ENCODE measurements at places on chromosomes 7 and 10.

DNA sequence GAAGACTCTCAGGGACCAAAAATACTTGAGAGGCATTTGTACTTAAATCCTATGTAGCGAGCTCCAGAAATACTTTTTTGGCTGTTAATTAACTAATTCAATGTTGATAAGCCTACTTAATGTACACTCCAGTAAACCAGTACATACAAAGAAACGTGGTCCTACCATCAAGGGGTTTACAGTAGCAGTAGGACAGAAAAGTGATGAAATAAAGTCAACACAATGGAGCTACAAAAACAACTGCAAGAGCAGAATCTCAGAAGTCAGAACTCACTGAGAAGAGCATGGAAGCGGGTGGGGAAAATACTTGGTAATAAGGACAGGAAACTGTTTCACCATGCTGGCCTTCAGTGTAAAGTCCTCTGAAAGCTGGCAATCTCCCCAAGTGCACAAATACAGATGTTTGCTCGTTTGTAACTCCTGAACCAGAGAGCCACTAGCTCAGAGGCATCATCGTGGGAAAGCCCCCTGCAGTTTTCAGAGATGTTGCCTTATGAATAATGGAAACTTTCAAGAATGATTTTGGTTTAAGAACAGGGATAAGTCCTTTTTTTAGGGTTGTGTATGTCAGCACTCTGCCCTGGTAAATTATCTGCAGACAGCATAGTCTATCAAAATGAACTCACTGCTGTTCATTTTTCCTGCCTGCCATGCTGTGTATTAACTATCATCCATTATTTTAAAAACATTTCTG is 233.2 kb downstream of the SORCS1 start:
- DNase-seq, result no peak

- no peak for DNase-seq
Measured at GRCh38 chr7:142454862-142455261, 197.0 kb upstream of the PRSS58 start.

GRCh38 chr7:112946350-112946749 is 140.3 kb downstream of the GPR85 start:
- DNase-seq, result no peak

DNA sequence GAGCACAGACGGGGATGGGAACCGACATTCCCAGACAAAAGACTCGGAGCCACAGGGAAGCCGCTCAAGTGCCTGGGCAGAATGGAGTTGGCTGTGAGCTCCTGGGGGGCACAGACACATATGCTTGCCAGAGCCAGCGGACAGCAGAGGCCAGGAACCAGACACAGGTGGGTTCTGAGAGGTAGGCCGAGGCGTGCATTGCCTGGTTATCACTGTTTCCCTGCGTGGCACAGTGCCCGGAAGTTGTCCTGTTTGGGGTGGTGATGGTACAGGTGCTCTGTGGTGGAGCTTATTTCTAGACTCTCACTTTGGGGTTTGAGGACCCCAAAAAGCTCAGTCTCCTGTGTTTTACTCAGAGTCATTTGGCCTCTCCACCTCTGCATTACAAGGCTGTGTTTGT is 2.5 kb downstream of the PALD1 start:
- no peak for DNase-seq

DNA sequence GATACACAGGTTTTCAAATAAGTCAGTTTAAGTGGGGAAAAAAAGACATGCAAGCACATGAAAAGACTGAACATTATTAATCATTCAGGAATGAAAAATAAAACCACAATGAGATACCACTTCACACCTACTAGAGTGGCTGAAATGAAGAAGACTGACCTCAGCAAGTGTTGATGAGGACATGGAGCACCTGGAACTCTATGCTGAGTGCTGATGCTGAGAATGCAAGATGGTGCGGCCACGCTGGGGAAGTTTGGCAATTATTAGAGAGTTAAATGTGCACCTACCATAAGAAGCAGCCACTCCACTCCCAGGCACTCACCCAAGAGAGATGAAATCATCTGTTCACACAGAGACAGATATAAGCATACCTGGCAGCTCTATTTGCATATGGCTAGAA is 32.9 kb upstream of the ELFN1 start:
- DNase-seq, result no peak

GRCh38 chr10:24235471-24235870 is 26.5 kb downstream of the KIAA1217 start:
- DNase-seq, result no peak

GRCh38 chr7:142319970-142320369 is 62.1 kb upstream of the PRSS58 start:
- no peak for DNase-seq

DNA sequence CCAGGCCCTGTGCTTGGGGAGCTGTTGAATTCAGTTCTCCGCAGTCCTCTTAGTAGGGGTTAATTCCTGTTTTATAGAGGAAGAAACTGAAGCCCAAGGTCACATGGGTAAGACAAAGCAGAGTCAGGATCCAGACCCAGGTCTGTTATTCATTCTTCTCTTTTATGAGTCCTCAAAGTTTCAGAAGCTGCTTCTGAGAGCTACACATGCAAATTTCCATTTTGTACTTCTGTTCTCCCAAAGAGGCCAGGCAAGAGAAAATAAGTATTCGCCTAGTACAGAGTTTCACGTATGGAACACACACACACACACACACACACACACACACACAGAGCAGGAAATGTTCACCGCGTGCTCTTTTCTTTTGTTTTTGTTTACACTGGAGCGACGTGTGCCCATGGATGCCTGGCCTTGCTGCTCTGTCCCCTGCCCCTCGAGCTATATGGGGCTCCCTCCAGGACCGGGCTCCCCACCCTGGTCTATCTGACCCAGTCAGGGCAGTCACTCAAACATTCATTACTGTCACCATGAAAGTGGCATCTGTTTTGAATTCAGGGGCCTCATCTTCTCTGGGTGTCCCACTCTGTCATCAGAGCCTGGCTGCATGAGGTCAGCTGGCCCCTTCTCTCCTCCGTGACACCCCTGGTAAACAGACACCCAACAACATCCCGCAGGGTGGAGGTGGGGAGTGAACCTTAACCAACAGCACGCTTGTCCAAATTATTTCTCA is 84.4 kb downstream of the TNS3 start:
- DNase-seq, result no peak

- no peak for DNase-seq
Measured at GRCh38 chr7:87517136-87517815, 41.8 kb upstream of the ABCB4 start.

- no peak for DNase-seq
Measured at GRCh38 chr7:9023675-9024294, 590.4 kb downstream of the NXPH1 start.

All from NCI-H1436 (cell line).